ENCODE measurements at places on chromosomes 2 and 18.

GRCh38 chr2:150619607-150620330 lies 132.3 kb upstream of the RND3 start:
- DNase-seq, result no peak

DNA sequence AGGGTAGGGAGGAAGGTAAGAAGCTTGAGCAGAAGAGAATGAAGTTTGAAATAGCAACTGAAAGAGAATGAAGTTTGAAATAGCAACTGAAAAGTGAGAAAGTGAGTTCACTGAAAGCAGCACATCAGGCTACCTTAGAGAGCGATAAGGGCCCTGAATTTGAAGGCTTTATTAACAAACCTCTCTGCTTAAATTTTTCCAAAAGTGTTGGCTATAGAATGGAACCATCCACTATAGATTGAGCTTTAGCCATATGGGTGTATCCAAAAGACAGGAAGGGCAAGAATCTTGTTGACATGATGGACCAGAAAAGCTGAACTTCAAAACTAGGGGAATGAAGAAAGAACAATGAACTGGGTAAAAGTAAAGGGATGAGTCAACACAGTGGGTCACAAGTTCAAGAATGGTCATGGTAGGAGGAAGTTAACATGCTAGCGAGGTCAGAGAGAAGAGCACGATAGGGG lies 122.5 kb downstream of the ASXL3 start:
- no peak for DNase-seq

GRCh38 chr2:74083750-74084149 lies 64.0 kb downstream of the BOLA3 start:
- no peak for DNase-seq

DNA sequence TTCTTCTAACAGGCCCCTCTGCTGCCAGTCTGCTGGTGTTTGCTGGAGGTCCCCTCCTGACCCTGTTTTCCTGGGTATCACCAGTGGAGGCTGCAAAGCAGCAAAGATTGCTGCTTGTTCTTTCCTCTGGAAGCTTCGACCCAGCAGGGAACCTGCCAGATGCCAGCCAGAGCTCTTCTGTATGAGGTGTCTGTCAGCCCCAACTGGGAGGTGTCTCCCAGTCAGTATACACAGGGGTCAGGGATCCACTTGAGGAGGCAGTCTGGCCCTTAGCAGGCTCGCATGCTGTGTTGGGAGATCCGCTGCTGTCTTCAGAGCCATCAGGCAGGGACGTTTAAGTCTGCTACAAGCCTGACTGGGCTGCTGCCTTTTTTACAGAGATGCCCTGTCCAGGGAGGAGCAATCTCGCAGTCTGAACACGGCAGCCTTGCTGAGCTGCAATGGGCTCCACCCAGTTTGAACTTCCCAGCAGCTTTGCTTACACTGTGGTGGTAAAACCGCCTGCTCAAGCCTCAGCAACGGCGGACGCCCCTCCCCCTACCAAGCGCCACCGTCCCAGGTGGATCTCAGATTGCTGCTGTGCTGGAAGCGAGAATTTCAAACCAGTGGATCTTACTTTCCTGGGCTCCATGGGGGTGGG lies 29.9 kb downstream of the CHCHD5 start:
- no peak for DNase-seq

- no peak for DNase-seq
Measured at GRCh38 chr2:239550357-239550756, 149.5 kb upstream of the HDAC4 start.

DNA sequence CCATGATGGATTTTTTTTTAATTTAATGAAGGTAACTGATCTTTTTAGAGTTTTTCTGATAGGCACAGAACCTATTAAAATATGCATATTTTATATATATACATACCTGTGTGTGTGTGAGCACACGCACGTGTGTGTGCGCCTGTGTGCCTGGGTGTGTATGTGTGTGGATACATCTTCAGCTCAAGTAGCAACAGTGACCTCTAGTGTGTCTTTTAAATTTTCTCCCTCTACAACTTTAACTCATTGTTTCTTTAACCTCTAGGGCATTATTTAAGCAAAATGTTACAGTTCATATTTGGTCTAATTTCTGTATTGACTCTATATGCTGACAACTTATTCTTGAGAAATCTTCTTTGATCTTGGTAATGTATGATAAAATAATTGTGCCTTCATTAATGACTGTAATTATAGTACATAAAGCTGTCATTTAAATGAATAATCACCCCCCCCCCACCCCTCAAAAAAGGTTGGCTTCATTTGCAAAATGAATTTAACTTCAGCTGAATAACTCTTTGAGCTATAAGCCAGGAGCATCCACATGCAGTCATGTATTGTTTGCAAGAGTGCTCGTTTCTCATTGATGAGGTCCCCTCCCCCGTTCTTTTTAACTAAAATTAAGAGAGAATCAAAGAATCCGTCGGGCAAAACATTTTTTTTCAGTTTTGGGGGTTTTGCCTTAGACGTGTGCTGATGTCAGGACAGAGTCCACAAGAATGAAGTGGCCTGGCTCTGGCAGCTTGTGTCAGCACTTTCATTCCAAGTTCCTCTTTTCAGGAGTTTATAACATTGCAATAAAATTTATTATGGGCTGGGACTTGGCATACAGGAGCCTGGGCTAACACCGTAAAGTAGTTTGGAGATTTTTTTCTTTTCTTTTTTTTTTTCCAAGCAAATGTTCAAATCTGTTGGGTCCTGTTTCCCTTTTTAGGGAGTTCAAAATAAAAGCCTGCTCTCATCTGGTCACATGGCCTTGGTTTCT lies 80.0 kb downstream of the ETAA1 start:
- no peak for DNase-seq
